ENCODE measurements at places on chromosomes 7 and 10.

GRCh38 chr10:71090801-71091200, 121.6 kb upstream of the UNC5B start:
- no peak for DNase-seq

- peak; percentile 49 for DNase-seq
Observed at GRCh38 chr10:102408728-102409603, 9.6 kb downstream of the PSD start.

DNA sequence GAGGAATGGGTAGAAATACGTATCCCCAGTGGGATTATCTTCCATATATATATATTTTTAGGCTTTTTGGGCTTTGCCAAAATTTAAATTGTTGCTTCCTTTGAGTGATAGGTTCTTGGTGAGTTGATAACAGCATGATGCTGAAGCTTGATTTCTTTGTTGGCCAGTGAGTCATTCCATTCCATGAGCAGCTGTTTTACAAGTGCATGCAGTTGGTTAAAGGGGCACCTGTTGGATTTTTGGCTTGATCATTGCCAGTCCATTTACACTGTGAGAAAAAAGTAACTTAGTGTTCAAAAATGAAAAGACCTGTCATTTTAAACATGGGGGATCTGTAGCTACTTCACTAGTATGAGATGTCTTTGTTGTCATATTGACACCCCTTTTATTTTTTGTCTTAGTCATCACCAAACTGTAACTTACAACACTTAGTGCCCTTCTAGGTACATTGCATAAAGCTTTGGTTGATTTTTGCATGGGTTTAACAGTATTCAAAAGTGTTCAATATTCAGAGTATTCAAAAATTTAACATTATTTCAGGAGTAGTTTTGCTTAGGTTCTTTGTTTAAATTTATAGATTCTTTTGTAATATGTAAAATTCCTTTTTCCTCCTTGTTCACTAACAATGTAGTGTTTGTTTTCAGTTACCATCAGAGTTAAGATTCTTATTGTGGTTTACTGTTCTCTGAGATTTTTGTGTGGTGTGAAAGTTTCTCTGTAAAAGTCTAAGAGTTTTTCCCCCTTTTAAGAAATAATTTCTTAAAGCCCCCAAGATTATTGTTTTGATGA, 8.8 kb downstream of the AKAP9 start:
- DNase-seq, result no peak

- no peak for DNase-seq
Observed at GRCh38 chr10:91198781-91199180, 21.7 kb upstream of the PCGF5 start.

DNA sequence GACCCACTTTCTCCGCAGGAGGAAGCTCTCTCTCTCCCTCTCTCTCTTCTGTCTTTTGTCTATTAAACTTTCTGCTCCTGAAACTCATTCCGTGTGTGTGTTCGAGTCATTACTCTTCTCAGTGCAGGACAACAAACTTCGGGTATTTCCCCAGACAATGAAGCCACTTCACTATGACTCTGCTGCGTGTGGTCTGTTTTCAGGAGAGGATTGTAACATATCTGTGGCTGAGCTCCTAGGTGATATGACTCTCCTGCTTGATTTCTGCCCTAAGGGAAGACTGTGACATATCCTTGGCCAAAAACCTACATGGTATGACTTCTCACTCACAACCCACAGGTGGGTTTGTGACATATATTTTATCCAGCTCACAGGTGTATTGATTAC, 39.9 kb upstream of the ZNF107 start:
- no peak for DNase-seq

DNA sequence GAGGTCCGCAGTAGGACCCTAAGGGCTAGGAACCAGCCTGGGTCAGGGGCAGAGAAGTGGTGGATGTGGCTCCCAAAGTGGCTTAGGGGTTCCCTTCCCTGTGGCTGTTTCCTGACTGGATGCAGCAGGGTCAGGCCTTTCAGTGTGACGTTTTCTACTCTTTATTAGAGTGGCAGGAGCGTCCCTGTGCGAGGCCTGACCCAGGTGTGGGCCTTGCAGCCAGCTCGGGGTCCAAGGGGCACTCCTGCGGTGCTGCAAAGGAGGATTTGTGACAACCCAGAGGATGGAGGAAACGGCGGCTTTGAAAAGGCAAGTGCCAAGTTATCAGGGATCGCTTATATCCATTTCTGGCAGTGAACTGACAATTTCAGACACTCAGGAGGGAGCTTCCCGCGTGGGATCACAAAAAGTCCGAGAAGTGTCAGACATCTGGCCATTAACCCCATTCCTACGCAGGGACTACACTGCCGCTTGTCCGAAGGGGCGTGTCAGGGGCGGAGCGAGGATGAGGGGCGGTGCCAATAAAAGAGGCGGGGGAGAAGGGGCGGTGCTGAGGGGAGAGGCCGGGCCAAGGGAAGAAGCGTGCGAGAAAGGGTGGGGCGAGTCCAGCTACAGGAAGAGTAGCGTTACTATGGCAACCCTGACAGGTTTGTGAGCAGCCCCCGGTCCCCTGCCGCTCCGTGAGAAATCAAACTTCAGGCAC, 98.8 kb upstream of the ZNF722 start:
- peak; percentile 63 for DNase-seq

- DNase-seq, result no peak
Observed at GRCh38 chr10:48389846-48390557, 83.5 kb downstream of the MAPK8 start.

DNA sequence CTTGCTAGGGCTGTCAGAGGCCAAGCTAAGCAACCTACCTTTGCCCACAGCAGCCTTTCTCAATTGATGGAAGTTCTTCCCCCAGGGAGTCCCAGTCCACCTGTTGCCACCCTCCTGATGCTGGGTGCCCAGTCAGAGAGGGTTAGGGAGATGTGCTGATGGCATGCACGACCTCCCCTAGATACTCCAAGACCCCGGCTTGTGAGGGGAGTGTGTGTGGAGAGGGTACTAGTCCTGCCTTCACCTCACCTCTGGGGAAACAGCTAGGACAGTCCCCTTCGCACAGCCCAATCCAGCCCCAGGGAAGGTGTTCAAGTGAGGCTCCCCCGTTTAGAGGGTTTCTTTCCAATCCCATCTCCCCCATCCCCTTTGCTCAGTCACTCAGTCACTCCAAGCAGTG, 1.3 kb upstream of the UNC5B start:
- no peak for DNase-seq

DNA sequence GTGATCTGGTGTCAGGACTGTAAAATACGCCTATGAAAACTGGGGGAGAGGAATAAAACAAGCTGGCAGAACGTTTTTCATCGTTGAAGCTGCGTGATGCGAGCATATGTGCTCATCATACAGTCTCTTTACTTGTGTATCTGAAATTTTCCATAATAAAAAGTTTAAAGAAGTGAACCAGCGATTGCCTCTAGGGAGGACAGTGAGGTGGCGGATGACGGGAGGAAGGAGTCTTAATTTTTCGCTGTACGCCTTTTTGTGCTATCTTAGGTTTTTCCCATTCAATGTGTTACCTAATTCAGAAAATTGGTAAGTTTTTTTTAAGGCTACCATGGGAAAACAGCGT, 891 bp upstream of the WAPL start:
- DNase-seq, result peak; percentile 18

GRCh38 chr7:129875745-129876411, 76.9 kb downstream of the UBE2H start:
- no peak for DNase-seq

DNA sequence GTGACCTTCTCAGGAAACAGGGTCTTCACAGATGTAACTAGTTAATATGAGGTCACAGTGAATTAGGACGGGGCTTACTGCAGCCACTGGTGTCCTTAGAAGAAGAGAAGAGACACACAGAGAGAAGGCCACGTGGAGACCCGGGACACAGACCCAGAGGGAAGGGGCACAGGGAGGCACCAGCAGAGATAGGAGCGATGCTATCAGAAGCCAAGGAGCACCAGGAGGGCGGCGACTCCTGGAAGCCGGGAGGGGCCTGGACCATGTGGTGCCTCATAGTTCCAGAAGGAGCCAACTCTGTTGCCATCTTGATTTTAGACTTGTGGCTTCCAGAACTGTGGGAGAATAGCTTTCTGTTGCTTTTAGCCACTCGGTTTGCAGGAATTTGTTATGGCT, 505.9 kb downstream of the TCERG1L start:
- DNase-seq, result no peak

GRCh38 chr7:138459413-138460175, 465 bp upstream of the TRIM24 start:
- DNase-seq, result peak; percentile 98

- DNase-seq, result no peak
Observed at GRCh38 chr7:38736138-38736537, 105.0 kb upstream of the AMPH start.

DNA sequence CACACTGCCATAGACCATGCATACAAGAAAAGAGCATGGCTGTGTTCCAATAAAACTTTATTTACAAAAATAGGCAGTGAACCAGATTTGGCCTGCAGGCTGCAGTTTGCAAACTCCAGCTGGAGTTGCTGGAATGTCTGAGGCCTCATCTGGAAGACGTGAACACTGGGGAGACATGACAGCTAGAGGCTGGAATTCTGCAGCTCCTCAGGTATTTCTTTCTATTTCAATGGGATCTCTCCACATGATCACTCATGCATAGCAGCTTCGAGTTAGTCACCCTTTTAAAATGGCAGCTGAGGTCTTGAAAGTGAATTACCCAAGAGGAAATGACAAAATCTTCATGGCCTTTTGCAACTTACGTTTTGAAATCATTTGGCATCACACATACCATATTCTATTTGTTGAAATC, 52.6 kb upstream of the BET1 start:
- DNase-seq, result no peak

DNA sequence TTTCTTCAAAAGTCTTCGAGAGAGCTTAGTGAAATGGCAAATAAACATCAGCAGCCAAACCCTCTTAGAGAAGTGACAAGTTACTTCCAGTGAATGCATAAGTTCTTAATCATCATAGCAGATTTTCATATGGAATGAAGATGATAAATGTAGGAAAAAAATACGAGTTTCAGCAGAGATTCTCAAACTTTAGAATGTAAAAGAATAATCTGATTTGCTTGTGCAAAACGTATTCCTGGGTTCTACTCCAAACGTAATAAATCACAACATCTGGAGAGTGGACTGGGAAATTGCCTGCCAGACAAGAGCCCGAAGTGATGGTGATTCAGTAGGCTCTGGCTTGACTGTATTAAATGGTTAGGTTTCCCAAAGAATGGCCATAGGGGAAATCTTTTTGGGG, 62.2 kb downstream of the AKR1E2 start:
- no peak for DNase-seq

DNA sequence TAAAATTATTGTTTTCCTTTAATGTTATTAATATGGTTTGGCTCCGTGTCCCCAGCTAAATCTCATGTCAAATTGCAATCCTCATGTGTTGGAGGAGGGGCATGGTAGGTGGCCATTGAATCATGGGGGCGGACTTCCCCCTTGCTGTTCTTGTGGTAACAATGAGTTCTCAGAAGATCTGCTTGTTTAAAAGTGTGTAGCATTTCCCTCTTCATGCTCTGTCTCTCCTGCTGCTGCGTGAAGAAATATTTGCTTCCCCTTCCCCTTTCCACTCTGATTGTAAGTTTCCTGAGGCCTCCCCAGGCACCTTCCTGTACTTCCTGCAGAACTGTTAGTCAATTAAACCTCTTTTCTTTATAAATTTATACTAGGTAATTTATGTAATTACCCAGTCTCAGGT, 27.5 kb downstream of the VIM start:
- DNase-seq, result no peak

GRCh38 chr10:117197189-117197588, at the start of gene KCNK18:
TSS of gene KCNK18 (plus strand) at chr10:117197489. CDS start at chr10:117197489, 0 bp downstream.
- DNase-seq, result no peak

DNA sequence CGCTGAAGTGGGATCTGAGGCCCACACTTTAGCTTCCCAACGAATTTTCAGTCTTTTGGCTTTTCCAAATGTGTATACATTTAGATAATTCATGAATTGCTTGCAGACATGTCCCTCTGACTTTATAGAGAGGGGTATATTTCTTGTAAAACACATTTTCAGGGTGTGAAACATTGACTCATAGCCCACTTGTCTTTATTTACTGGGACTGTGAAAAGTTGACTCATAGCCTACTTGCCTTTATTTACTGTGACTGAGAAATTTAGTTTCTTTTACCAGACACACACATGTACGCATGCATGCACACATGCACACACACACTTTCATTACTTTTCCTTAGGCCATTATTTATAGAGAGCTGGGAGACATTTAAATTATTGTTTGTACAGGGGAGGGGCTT, 79.1 kb downstream of the VTI1A start:
- DNase-seq, result no peak

DNA sequence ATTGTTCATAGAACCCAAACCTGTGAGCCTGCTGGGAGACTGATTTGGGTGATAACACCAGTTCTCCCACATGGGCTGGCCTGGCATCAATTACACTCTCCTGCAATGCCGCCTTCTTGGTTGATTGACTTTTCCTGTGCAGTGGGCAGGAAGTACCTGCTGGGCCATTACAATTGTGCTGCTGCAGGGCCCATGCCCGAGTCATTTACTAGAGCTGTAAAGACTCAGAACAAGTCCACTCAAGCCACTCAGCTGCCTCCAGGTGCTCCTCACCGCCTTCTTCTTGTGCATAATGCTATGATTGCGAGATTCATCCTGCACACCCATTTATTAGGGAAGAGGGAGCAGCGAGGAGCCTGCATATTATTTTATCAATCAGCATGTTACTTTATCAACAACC, 264.0 kb downstream of the TCERG1L start:
- DNase-seq, result no peak

GRCh38 chr10:70840836-70841235, 25.1 kb downstream of the SGPL1 start:
- DNase-seq, result no peak

- no peak for DNase-seq
Observed at GRCh38 chr7:2800931-2801688, 43.0 kb downstream of the GNA12 start.

GRCh38 chr7:99340659-99341058, 15.0 kb downstream of the ARPC1A start:
- no peak for DNase-seq

GRCh38 chr7:112556633-112557032, 75.8 kb downstream of the LSMEM1 start:
- no peak for DNase-seq

DNA sequence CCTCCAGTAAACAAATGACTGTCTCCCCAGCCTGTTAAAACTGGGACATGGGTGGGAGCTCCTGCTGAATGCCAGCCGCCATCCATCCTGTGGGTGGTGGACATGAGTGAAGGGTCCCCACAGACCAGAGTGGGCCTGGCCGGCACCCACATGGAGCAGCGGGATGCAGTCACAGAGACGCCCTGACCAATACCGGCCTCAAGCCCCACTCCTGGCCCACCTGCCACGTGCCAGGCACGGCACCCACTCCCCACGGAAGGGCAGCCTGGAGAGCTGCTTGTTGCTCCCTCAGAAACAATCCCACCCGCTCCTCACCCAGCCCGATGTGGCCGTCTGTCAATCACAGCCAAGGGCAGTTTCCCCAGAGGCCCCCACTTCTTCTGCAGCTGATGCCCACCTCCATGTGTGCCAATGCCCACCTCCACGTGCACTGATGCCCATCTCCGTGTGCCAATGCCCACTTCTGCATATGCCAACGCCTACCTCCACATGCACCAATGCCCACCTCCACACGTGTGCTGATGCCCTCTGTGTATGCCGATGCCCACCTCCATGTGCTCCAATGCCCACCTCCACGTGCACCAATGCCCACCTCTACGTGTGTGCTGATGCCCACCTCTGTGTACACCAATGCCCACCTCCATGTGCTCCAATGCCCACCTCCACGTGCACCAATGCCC, 42.8 kb upstream of the DNAAF5 start:
- peak; percentile 31 for DNase-seq

- DNase-seq, result no peak
Observed at GRCh38 chr7:77644774-77645173, 51.5 kb upstream of the RSBN1L start.

- DNase-seq, result peak; percentile 44
Observed at GRCh38 chr10:103451091-103451813, 918 bp downstream of the CALHM2 start.

Data from CD8-positive, alpha-beta memory T cell (primary cell).